ENCODE measurements at places on chromosomes 1 and 21. TPM values are rescaled to one million over a fixed set of nuclear protein-coding genes. Genes with fewer than 3 reads are reported as not detected.

DRAXIN gene
- total RNA-seq: 0.53 TPM

ANGPTL7 gene
- total RNA-seq: 2.8 TPM

LRRC71 gene
- not detected for total RNA-seq

MROH7 gene
- 1.2 TPM for total RNA-seq

CYP4Z1 gene
- not detected for total RNA-seq

CYP4A11 gene
- total RNA-seq: not detected

C8B gene
- not detected for total RNA-seq

All from myocyte (in vitro differentiated cells).